Renal cortex interstitium (tissue), 15 donors: ENCODE measurements at places on chromosomes 4 and X. TPM values are rescaled to one million over a fixed set of nuclear protein-coding genes. Genes with fewer than 3 reads are reported as not detected.

GRCh38 chrX:19122641-19123009, 357 bp upstream of the ADGRG2 start:
- DNase-seq = no peak

GRCh38 chrX:107706309-107706708, 69.3 kb downstream of the TSC22D3 start:
- no peak for DNase-seq

- DNase-seq = no peak
Measured at GRCh38 chr4:26746802-26747213, 113.8 kb upstream of the STIM2 start.

DNA sequence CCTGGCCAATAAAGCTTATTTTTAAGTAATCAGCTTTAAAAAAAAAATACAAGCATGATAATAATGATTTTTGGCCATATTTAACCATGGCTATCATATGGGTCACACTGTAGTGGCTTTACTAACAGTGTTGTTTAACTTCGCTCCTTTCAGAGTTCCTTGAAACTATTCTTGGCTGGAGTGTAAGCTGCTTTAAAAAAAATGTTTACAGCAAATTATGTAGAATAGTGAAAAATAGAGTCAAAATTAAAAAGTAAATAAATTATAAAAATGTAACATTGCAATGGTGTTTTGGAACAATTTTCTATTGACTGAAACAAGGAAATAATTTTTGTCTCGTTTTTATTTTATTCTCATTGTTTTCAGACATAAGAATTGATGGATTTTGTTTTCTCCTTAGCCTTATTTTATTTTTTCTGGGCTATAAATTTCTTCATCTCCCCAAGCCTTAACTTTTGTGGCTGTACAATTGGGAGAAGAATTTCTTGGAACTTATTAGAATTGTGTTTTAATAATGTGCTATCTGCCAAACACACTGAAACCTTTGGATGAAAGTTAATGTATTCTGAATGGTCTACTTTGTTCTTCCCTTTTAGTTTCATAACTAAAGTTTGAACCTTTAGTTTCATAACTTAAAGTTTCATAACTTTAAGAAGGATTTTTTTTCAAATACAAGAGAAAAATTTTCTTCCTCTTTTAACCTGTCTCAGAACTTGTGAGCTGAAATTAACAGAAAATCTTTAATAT, 182.0 kb downstream of the ARHGAP24 start:
- no peak for DNase-seq

DNA sequence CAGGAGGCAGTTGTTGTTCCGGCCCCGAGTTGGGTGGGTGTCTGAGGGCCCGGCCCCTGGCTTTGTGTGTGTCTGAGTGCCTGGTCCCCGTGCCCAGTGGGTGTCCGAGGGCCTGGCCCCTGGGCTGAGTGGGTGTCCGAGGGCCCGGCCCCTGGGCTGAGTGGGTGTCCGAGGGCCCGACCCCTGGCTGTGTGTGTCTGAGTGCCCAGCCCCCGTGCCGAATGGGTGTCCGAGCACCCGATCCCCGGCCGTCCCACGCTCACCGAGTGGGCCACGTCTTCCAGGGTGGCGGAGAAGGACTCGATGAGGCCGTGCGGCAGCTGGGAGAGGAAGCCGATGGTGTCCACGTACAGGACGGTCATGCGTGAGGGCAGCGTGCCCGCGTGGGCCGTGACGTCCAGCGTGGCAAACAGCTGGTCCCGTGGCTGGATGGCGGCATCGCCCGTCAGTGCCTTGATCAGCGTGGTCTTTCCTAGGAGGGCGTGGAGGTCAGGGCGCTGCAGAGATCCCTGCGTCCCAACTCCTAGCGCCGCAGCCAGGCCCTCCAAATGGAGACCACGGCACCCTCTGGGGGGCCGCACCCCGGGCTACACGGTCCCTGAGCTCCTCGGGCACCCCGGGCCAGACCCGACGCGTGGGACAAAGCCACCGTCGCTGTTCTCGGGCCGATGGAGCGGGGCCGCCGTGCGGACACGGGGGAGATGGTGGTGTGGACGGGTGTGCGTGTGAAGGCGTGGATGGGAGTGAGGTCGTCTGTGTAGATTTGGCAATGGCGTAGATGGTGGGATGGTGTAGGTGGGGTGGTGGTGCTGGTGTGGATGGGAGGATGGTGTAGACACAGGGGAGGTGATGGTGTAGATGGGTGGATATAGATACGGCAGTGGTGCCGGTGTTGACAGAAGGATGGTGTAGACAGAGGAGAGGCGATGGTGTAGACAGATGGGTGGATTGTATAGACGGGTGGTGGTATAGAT, 7.2 kb downstream of the GTPBP6 start:
- DNase-seq = no peak

SCML2 gene
- polyA plus RNA-seq = 9.7 TPM

MAGEA1 gene
- polyA plus RNA-seq = not detected

MAD2L1 gene
- 54.8 TPM for polyA plus RNA-seq

CABS1 gene
- polyA plus RNA-seq = 0.12 TPM

POU3F4 gene
- polyA plus RNA-seq = 6.7 TPM

CTAG1B gene
- polyA plus RNA-seq = not detected

MAGEA6 gene
- not detected for polyA plus RNA-seq
